Effector CD8-positive, alpha-beta T cell (primary cell): ENCODE measurements at places on chromosomes 1 and 21.

- no peak for DNase-seq
These were observed 130.4 kb downstream of the ATP1B1 start for GRCh38 chr1:169236880-169237279.

- DNase-seq = no peak
These were observed 513.6 kb downstream of the PLPP3 start for GRCh38 chr1:56065729-56066128.

- no peak for DNase-seq
These were observed 492 bp upstream of the PGM1 start for GRCh38 chr1:63592536-63593302.

- DNase-seq = no peak
These were observed 68.3 kb downstream of the TCP10L start for GRCh38 chr21:32516756-32517649.

- DNase-seq = no peak
These were observed 20.1 kb downstream of the NADK start for GRCh38 chr1:1758059-1758621.

- DNase-seq = no peak
These were observed 30.6 kb upstream of the SDE2 start for GRCh38 chr1:226029568-226030225.

GRCh38 chr1:117127795-117128194 is 6.2 kb upstream of the TRIM45 start:
- DNase-seq = no peak

- DNase-seq = no peak
These were observed 127.9 kb upstream of the L1TD1 start for GRCh38 chr1:62066713-62067112.

DNA sequence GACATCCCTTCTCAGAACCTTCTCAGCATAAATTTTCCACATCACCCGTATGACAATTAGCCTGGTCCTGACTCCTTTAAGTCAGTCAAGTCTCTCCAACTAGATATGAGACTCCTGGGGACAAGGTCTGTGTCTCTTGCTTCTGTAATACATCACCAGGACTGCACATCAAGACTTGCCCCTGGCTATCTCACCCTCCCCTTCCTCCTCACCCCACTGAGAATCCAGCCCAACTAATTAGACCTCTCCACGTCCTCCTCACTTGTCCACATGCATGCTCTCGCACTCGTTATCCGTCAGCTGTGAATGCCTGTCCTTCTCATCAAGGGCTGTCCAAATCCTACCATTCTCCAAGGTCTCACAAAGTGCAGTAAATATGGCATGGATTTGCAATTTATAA is 542.8 kb downstream of the PTPRU start:
- DNase-seq = no peak

DNA sequence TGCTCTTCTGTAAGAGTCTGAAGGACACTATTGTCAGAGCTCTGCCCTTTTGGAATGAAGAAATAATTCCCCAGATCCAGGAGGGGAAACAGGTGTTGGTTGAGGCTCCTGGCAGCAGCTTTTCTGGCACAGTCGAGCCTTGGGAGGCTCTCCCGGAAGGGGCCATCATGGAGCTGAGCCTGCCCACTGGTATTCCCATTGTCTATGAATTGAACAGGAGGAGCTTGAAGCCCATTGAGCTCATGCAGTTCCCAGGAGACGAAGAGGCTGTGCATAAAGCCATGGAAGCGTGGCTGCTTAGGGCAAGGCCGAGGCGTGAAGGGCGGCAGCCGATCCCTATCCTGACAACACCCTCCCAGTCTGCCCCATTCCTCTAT is 26.6 kb downstream of the UBE4B start:
- no peak for DNase-seq

DNA sequence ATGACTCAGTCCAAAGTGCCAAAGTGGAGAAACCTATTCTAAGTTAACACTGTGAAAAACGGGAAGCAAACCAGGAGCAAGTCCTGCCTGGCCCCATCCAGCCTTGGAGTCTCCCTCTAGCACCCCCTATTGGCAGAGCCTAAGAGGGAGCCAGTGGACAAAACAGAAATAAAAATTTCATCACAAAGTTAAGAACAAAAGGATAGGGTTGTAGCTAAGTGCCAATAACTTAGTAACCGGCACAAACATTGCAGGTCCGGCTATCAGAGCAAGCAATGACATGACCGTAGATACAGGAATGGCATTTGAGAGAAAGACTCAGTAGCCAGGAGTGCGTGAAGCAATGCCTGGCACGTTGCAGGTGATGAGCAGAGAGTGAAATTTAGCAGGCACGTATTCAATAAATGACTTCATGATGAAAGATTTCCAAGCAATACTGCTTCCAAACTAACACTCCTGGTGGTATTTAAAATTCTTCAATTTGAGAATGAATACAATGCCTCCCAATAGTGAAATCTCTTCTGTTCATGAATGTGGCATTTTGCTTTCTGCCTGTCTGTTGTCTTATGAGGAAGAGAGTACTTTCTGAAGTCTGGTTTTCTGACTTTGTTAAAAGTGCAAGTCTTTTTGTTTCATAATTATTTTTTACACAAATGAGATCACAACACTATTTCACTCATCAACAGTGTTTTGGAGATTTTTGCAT is 391.0 kb downstream of the OMA1 start:
- DNase-seq = no peak

GRCh38 chr1:89932598-89933364 is 62.1 kb upstream of the ZNF326 start:
- no peak for DNase-seq

DNA sequence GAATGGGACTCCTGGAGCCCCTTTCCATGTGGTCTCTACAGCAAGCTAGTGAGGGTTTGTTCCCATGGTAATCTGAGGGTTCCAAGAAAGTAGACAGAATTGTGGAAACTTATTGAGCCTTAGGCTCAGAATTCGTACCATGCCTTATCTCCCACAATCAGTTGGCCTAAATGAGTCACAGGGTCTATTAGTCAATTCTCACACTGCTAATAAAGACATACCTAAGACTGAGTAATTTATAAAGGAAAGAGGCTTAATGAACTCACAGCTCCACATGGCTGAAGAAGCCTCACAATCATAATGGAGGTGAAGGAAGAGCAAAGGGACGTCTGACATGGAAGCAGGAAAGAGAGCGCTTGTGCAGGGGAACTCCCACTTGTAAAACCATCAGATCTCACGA is 106.6 kb upstream of the CXADR start:
- no peak for DNase-seq

GRCh38 chr1:18799454-18799853 is 60.0 kb downstream of the TAS1R2 start:
- no peak for DNase-seq

DNA sequence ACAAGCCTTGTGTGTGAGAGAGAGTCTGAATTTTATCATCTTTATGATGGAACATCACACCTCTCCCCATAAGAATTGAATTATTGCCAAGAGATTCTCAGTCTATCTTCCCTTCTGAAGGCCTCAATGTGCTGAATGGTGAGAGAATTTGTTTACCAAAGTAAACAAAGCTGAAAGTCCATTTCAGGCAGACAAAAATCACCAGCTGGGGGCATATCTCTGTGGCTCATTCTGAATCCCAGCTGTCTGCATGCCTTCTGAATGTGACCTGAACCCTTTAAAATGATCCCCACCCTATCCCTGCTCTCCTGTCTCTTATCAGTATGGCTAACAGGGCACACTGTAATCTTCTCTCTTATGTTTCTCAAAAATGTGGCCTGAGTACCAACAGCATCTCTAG is 99.1 kb upstream of the CAMK1G start:
- no peak for DNase-seq

- DNase-seq = no peak
These were observed 104.0 kb upstream of the RUNX3 start for GRCh38 chr1:25033828-25034705.

DNA sequence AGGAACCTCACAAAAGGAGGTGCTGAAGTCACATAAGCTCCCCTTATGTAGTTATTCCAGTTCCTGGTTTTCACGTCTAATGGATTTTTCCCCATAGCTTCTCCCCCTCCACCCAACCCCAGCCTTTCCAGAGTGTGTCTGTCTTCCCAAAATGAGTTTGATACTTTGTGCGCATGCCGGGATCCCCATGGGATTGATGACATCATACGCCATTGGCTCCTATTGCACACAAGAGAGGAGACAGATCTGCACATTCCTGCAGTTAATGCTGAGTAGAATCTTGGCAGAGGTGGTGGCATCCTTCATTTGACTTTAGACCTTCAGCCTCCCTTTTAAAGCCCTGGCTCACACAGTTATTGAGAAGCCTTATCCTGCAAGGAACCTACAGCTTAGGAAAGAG is 71.4 kb downstream of the DDR2 start:
- DNase-seq = no peak

GRCh38 chr1:18931730-18932129 is 24.7 kb downstream of the IFFO2 start:
- DNase-seq = no peak

GRCh38 chr1:5404412-5405203 is 587.6 kb downstream of the NPHP4 start:
- DNase-seq = no peak
